ENCODE measurements at places on chromosomes 13 and 19.

DNA sequence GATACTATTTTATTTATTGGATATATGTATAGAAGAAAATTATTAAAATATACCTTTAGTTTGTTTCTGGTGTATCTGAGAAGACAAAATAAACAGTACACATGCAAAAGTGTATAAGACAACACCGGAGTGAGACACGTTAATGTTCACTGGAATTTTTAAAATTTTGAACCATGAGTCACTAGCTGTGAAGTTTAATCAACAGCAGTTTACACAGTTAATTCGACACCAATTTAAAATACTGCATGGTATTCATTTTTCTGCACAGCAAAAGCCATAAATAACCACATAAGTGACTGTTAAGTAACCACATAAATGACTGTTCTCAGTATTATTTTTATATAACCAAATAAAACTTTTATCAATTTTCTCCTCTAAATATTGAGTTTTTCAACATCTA is 418.7 kb upstream of the NBEA start:
- no peak for DNase-seq

GRCh38 chr19:8240274-8241229 is 31.4 kb downstream of the CERS4 start:
- DNase-seq, result peak; percentile 63

GRCh38 chr13:51451134-51451466 is 1.7 kb downstream of the INTS6 start:
- no peak for DNase-seq

DNA sequence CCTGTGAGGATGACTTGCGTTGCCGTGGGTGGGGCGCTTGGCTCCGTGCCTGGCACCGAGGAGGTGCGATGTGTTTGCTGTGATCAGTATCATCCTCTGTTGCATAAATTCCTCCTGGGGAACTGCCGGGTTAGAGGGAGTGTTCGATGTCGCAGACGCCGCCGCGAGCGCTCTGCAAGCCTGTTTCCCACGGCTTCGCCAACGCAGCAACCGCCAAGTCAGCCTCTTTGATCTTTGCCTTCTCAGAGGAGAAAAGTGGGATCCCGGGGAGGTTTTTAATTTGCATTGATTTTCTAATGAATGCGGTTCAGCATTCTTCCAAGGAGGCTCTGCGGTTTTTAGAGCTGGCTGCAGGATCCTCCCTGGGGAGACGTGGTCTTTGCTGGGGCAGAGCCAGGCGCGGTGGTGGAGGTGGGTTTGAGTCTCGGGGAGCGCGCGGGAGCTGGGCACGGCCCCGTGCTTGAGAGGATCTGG is 7.6 kb downstream of the GPR32 start:
- DNase-seq, result no peak

- DNase-seq, result no peak
Measured at GRCh38 chr13:75308222-75308621, 173.7 kb downstream of the TBC1D4 start.

Data from HFF-Myc (cell line).